Thoracic aorta endothelial cell (primary cell): ENCODE measurements at places on chromosomes 7 and 10. TPM values are rescaled to one million over a fixed set of nuclear protein-coding genes. Genes with fewer than 3 reads are reported as not detected.

PPA1 gene
- 281 and 329 TPM in 2 replicates for total RNA-seq

NOM1 gene
- total RNA-seq, result 30.9 and 35.3 TPM in 2 replicates

BCAP29 gene
- 191 and 310 TPM in 2 replicates for total RNA-seq

CTAGE4 gene
- 0.22 and 1.1 TPM in 2 replicates for total RNA-seq

STOX1 gene
- under 0.01 and 0.14 TPM in 2 replicates for total RNA-seq

MOGAT3 gene
- total RNA-seq, result not detected in 2 replicates
